NCI-H187 treated with DMSO at 0.1 percent for 48 hours (cell line): ENCODE measurements at places on chromosomes 16 and 17.

- no peak for DNase-seq
Measured at GRCh38 chr16:11079652-11080187, 135.4 kb downstream of the CLEC16A start.

GRCh38 chr17:57152967-57153528 lies 68.0 kb downstream of the AKAP1 start:
- DNase-seq: no peak

DNA sequence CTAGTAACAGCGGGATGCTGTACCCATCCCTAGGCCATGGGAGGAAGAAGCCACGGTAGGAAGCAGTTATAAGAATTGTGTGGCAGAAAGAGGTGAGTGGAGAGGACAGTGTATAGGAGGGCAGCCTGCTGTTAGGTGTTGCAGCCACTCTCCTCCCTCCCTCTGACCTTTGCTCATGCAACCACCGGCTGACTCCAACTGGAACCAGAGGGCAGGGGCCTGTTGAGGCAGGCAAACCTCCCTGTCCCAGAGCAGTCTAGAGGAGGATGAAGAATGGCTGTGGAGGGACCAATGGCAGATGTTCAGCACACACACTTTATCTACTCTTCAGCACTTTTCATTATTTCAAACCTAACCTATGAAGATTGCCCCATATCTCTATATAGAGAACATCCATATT lies 2.2 kb downstream of the TXNL4B start:
- no peak for DNase-seq

GRCh38 chr16:440627-441026 lies 15.2 kb downstream of the RAB11FIP3 start:
- no peak for DNase-seq

- peak; percentile 31 for DNase-seq
Measured at GRCh38 chr17:75288770-75289114, 491 bp downstream of the SLC25A19 start.

DNA sequence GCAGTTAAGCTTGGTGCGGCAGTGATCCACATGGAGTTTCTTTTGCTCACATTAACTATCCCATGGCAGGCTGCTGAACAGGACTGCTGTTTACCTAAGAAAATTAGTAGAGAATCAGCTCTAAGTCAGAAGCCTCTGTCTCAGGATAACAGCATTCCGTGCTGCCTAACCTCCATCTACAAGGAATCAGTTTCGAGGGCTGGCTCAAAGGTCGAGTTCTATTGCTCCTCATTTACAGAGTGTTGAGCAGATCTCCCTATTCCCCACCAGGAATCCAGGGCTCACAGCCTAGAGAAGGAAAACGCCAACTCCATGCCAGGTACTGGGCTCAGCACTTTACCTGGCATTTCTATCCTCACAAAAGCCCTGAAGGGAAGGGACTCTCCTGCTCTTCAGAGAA lies 9.9 kb downstream of the GINS2 start:
- no peak for DNase-seq

DNA sequence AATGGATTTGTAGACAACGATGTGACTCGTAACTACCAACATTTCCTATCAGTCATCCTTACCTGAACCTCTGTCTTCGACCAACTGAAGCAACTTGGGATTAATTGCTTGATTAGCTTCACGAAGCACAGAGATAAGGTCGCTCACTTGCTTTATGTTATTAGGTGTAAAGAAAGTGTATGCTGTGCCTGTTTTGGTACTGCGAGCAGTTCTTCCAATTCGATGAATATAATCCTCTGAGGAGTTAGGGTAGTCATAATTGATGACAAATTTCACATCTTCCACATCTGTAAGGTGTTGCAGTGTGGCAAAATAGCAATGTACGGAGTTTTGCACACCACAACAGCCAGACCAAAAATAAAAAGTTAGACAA lies 3.6 kb upstream of the POLG2 start:
- no peak for DNase-seq

DNA sequence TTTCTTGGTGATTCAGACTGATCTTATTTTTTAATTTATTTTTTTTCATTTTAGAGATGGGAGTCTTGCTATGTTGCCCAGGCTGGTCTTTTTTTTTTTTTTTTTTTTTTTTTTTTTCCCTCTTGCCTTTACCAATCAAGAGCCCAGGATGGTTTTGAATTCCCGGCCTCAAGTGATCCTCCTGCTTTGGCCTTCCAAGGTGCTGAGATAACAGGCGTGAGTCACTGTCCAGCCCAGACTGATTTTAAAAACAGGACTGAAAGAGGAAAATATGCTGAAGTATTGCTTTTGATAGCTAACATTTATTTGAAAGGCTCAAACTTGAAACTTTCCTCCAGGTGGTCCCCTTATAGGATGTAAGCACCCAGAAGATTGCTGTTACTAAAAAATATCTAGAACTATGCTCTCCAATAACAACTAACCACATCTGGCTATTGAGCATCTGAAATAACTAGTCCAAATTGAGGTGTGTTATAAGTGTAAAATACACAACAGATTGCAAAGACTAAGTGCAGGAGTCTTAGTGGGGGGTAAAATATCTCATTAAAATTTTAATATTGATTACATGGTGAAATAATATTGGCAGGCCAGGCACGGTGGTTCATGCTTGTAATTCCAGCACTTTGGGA lies 15.8 kb upstream of the BRIP1 start:
- DNase-seq: no peak

DNA sequence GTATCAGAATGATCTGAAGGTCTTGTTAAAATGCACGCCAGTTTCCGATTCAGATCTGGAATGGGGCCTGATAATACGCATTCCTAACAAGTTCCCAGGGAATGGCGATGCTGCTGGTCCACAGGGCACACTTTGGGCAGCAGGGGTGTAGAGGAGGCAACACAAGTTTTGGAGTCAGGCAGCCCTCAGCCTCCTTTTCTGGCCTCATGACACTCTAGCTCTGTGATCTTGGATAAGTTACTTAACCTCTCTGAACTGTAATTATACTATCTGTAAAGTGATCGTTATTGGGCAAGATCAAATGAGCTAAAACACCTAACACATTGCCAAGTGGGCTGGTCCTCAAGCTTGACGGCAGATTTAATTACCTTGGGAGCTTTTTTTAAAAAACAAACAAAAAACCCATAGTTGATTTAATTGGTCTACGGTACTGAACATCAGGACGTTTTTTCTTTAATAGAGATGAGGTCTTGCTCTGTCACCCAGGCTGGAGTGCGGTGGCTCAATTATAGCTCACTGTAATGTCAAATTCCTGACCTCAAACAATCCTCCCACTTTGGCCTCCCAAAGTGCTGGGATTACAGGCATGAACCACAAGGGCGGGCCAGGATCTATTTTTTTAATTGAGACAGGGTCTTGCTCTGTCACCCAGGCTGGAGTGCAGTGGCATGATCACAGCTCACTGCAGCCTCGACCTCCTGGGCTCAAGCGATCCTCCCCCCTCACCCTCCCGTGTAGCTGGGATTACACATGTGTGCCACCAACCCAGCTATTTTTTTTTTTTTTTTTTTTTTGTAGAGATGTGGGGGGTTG lies 10.0 kb upstream of the MRPS23 start:
- no peak for DNase-seq

DNA sequence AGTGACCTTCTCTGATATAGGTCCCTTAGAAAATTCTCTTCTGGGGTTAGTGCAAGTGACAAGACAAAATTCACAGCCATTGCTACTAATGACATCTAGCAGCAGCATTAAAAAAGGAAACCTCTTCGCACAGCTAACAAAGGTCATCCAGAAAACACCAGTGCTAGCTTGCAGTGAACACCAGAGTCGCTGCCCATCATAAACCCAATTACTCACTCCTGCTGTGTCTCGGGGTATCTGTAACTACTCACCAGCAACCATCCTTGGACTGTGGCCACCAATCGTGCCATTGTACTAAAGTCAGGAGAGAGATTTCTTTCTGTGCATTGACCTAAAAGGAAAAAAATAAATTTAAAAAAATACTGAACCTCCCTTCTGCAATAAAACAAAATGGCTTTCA lies 1494.7 kb upstream of the CDH8 start:
- no peak for DNase-seq

DNA sequence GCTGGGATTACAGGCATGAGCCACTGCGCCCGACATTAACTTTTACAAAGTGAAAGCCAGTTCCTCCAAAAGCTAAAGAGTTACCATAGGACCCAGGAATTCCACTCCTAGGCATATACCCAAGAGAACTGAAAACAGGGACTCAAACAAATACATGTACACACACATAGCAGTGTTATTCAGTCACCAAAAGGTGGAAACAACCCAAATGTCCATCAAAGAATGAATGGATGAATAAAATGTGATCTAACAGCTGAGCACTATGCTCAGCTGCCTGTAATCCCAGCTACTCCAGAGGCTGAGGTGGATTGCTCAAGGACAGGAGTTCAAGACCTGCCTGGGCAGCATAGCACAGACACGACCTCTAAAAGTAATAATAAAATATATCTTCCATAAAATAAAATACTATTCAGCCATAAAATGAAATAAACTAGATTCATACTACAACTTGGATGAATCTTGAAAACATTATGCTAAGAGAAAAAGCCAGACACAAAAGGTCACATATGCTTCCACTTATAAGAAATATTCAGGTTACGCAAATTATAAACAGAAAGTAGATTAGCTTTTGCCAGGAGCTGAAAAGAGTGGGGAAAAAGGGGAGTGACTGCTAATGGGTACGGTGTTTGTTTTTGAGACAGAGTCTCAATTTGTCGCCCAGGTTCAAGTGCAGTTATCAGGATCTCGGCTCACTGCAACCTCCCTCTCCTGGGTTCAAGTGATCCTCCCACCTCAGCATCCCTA lies 9.3 kb upstream of the USP7 start:
- DNase-seq: no peak

GRCh38 chr16:50708373-50709060 lies 15.1 kb downstream of the NOD2 start:
- no peak for DNase-seq

DNA sequence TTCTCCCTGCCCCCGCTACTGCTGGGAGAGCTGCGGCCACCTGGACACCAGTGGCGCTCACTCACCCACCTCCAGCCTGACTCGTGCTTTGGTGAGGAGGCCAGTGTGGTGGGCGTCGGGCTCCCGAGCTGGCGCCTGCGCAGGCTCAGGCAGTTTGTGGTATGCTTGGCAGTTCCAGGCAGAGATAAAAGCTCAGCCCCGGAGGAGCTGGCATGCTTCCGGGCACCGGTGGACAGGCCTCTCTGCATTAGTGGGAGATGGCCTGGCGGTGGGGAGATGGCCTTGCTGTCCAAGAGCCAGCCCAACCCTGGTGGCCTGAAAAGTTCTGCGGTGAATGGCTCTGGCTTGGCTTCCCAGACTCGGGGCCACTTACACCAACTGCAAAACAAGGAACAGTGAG lies 4.1 kb downstream of the ADGRG1 start:
- DNase-seq: no peak

DNA sequence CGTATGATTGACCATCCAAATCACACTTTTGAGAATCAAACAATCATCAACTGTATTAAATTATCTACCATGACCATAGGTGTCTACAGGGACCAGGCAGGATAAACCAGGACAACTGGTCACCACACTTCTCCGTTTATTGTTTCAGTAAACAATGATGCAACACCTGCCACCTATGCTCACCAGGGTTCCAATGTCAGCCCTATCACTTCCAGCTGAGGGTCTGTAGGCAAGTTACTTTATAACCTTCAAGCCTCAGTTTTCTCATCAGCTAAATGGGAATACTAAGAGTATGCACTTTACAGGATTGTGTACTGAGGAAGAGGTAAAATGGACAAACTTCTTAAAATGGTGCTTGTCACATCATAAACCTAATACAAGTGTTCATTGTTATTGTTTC lies 14.9 kb downstream of the TMEM114 start:
- DNase-seq: no peak

- no peak for DNase-seq
Measured at GRCh38 chr17:28996554-28997096, 9.2 kb downstream of the SEZ6 start.

GRCh38 chr16:81702506-81702905 lies 76.6 kb upstream of the PLCG2 start:
- DNase-seq: no peak

- DNase-seq: no peak
Measured at GRCh38 chr16:81261049-81261648, 22.7 kb downstream of the BCO1 start.

- no peak for DNase-seq
Measured at GRCh38 chr17:58968426-58969061, 138.1 kb downstream of the TRIM37 start.

DNA sequence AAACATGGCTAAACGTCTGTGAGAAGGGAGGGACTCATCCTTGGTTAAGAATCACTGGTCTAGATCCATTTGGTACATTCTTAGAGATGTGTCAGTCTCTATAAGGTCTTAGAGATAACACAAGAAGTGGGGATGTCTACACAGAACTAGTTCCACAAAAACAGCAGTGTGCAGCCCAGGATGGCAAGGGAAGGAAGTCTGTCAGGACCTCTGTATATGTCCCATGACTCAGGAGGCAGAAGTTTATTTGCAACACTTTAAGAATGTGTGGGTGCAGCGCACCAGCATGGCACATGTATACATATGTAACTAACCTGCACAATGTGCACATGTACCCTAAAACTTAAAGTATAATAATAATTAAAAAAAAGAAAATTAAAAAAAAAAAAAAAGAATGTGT lies 548.5 kb upstream of the SOX9 start:
- no peak for DNase-seq

DNA sequence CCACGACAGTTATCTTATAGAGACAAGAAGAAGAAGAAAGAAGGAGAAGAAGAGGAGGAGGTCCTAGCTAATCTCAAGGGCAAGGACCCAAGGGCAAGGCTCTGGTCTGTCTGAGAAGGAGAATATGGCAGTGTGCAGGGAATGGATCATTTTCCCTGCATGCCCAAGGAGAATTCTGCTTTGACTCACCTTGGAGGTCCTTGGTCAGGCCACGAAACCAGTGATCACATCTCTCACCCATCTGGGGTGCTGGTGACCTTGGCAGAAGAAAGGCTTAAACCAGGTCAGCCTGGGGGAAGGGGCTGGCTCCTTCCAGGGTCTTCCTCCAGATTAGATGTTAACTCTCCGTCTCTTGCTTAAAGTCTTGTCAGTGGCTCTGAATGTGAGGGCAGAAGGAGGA lies 1.6 kb upstream of the FMNL1 start:
- DNase-seq: no peak

GRCh38 chr17:42865638-42866094 lies 14.7 kb downstream of the AOC3 start:
- DNase-seq: no peak

DNA sequence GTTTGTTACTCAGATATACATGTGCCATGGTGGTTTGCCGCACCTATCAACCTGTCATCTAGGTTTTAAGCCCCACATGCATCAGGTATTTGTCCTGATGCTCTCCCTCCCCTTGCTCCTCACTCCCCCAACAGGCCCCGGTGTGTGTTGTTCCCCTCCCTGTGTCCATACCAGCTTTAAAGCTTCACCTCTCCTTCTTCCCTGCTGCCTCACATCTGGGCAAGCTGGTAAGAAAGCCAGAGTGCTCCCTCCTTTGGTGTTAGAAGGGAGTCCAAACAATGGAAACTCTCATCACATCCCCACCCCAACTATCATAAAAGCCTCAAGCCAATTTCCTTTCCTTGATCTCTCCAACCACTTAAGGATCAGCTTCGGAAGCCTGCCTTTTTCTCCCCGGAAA lies 1115.6 kb upstream of the GOT2 start:
- no peak for DNase-seq
